ENCODE measurements at places on chromosomes 3 and 15. TPM values are rescaled to one million over a fixed set of nuclear protein-coding genes. Genes with fewer than 3 reads are reported as not detected.
A peak's percentile ranks its signal among the peaks of the same experiment; 100 is the strongest.

DNA sequence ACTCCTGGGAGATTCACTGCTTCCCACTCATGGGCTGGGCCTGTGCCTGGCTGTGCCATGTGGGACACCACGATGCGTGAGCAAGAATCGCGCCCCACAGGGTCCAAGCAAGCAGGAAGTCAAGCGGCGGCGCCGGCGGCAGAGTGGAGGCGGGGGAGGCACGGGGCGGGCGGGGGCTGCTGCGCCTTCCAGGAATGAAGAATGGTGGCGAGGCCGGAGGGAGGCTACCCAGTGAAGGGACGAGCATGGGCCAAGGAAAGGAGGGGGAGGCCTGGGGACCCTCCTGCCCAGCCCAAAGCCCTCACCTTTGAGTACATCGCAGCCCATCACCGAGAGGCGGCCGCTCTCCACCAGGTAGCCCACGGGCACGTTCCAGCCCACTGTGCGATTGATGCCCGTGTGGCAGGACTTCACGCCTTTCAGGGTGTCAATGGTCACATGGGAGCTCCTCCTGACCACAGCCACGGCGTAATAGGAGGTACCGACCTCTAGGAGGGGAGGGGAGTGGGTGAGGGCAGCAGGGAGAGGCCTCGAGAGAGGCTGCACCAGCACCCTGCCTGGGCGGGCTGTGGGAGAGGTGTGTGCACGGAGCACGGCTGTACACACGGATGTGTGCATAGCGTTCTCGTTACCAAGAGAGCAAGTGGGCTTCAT is 5.5 kb downstream of the MELTF start:
- no peak for DNase-seq
- no peaks in the 10 kb centered on the region for H3K27me3 ChIP-seq
- H3K36me3 ChIP-seq = no peaks in the 10 kb centered on the region
- H3K4me3 ChIP-seq = no peak overlapping the region
- H3K27ac ChIP-seq = peak overlapping the region; percentile 55

DNA sequence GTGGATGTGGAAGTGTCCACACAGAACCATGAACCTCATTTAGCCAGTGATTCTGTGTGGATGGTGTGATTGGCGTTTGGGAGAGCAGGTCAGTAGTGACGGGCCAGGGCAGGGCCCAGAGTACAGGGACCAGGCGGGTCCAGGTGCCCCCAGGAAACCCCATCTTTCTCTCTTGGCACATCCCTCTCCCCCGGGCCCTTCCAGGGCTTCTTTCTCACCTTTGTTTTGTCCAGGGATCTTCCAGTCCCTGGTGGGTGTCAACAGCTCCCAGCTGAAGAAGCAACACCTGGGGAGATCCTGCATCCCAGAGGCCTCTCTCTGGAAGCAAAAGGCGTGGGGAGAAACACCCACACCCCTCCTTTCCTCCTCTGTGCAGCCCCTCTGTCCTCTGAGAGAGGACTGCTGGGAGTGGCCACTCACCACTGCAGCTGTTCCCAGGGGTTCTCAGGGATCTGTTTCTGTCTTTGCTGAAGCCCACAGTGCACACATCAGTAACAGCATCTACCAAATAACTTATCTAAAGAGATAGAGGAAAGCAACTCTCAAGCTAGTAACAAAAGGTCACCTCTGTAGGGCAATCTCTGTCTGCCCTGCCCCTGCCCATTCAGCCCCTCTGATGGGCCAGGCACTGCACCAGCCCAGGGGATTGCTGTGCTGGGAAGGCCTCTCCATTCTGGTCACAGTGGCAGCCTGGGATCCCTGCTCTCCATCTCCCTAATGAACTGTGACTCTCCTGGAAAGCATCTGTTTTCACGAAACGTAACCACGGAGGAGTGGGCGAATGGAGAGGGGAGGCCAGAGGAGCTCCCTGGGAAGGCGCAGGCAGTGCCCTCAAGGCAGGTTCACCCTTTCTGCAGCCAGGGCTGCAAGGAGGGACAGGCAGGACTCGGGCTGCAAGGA is 98.3 kb upstream of the ALDH1A3 start:
- no peak for DNase-seq
- no peak overlapping the region for H3K4me3 ChIP-seq
- H3K36me3 ChIP-seq = no peaks in the 10 kb centered on the region
- no peaks in the 10 kb centered on the region for H3K4me1 ChIP-seq

LTK gene
- polyA plus RNA-seq = 0.19 TPM

DNA sequence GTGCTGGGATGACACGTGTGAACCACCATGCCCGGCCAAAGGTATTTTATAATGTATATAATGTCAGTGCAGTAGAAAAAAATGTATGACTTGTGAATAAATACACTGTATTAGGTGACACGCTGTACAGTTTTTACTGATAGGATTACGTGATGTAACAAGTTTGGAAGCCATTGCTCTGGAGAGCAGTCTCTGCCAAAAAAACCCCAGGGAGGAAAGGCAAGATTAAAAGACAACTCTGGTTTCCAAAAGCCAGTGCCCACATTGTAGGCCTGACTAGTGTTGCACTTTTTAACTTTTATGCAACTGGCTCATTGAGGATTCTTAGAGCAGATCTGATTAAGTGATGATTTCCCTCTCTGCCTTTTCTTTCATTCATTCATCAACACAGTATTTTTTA is 62.0 kb upstream of the SLC2A2 start:
- DNase-seq = no peak
- peaks cover 6% of the 10 kb centered on the region for H3K36me3 ChIP-seq
- H3K27ac ChIP-seq = no peak overlapping the region
- no peaks in the 10 kb centered on the region for H3K27me3 ChIP-seq
- no peak overlapping the region for H3K4me3 ChIP-seq

DNA sequence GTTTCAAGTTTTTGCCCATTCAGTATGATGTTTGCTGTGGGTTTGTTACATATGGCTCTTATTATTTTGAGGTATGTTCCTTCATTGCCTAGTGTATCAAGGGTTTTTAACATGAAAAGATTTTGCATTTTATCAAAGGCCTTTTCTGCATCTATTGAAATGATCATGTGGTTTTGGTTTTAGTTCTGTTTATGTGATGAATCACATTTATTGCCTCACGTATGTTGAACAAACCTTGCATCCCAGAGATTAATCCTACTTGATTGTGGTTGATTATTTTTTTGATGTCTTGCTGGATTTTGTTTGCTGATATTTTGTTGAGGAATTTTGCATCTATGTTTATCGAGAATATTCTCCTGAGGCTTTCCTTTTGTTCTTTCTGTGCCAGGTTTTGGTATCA is 39.4 kb downstream of the TMCO5A start:
- no peak overlapping the region for H3K4me3 ChIP-seq
- H3K4me1 ChIP-seq = no peaks in the 10 kb centered on the region
- no peak overlapping the region for H3K27ac ChIP-seq
- no peaks in the 10 kb centered on the region for H3K36me3 ChIP-seq
- no peak for DNase-seq

Measured in pancreas (tissue), 10 donors.